Stimulated activated CD8-positive, alpha-beta memory T cell treated with anti-CD3 and anti-CD28 coated beads, Interleukin-15, amount 100 ng/mL, for 24 hours (primary cell): ENCODE measurements at places on chromosomes 7 and 10.

- no peak for DNase-seq
Measured at GRCh38 chr7:36982766-36983165, 258.5 kb upstream of the AOAH start.

DNA sequence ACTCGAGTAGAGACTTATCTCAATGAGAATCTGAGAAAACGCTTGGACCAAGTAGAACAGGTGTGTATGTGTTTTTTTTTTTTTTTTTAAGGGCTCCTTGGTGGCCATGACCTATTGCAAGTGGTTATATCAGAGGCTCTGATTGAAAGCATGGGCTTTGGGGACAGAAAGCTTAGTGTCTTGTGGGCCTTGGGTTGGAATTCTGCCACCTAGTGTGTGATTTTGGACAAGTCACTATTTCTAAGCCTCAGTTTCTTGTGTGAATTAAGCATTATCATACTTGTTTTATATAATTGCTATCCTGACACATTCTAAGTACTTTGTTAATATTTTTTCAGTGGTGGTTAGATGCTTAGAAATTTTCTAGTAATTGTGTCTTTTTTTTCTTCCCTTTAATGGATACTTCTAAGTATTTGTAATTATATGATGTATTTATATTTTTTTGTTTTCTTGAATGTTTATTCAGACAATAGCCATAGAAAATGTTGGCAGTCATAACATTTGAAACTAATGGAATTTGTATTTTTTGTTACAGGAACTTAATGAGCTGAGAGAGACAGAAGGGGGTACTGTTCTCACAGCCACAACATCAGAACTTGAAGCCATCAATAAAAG lies 33.1 kb downstream of the SMC3 start:
- DNase-seq = no peak

DNA sequence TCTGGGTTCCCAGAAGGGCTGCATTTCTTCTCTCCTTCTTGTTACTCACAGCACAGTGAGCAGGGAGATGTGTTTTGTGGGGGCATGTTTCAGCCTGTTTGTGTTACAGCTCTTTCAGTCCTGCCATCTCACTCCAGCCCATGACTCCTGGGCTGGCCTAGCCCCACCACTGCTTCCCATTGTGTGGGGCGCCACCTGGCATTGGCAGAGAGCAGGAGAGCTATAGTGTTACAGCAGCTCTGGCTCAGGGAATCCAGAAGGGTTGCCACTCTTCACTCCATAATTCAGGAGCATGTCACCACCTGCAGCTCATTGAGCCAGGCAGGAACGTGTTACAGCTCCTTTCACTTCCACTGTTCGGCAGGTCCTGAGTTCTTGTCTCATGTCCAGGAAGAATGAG lies 30.0 kb downstream of the CLDN12 start:
- DNase-seq = no peak

- no peak for DNase-seq
Measured at GRCh38 chr10:623477-624311, 65.8 kb downstream of the DIP2C start.

DNA sequence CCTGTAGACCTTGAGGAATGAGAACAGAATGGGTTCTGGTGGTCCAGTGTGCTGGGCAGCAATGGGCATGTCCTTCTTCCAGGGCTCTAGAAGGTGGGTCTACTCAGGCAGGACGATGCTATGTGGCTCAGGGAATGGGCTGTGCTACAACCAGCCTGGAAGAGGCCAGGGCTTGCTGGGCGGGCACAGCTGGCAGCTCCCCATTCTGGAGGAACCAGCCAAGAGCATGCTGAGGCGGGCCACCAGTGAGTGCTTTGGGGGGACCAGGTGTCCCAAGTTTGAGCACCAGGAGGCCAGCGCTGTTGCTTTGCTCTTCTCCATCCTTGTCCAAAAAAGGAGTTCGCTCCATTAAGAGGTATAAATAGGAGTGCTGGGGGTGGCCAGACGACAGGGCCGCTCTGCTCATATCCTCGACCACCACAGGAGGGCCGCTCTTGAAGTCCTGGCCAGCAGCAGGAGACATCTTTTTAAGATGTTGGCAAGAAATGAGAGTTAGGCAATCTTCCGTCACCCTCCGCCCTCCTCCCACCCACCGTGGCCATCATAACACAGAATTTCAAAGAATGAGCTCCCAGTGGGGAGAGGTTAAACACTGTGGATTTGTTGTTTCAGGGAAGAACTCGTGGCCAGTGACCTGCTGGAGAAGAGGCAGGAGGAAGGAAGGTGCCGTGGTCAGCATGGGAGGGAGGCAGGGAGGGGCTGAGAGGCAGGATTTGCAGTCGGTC lies 141.3 kb downstream of the GRK5 start:
- DNase-seq = no peak

DNA sequence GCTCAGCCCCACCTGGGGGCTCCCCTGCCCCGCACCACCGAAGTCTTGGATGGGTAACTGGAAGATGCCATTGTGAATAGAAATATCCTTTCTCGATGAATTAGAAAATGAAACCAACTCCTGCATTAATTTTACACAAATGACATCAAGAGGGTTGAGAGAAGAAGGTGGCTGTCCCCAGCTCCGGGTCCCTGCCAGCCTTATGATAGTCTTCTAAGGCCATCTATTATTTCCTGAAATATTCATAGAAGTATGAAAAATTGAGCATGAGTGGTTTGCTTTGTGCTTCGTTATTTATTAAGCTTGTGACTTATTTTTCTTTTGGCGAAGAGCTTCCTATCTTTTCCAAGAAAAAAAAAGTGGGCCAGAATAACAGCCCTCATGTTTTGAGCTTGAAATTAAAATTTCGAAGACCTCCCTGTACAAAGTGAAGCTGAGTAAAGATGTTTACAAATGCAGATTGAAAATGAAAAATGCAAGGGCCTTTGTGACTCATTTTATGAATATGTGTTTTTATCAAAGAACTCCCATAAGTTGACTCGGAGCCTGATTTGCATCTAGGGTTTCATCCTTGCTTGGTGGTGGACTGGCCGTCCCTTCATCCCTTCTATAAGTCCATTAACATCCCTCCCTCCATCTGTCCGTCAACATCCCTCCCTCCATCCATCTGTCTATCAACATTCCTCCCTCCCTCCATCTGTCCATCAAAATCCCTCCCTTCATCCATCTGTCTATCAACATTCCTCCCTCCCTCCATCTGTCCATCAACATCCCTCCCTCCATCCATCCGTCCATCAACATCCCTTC lies 20.5 kb upstream of the CFAP46 start:
- no peak for DNase-seq

GRCh38 chr10:79023240-79024162 lies 45.3 kb upstream of the ZMIZ1 start:
- DNase-seq = no peak

DNA sequence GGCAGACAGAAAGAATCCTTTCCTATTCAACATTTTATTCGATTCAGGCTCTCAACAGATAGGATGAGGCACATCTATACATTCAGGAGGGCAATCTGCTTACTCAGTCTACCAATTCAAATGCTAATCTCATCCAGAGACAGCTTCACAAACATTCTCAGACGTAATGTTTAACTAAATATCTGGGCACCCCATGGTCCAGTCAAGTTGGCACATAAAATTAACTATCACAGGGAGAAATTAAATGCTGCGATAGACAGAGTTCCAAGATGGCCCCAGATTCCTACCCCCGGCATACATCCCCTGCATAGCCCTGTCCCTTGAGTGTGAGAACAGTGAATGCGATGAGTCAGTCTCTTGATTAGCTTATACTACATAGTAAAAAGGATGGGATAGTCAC lies 184.3 kb downstream of the FGFR2 start:
- no peak for DNase-seq

DNA sequence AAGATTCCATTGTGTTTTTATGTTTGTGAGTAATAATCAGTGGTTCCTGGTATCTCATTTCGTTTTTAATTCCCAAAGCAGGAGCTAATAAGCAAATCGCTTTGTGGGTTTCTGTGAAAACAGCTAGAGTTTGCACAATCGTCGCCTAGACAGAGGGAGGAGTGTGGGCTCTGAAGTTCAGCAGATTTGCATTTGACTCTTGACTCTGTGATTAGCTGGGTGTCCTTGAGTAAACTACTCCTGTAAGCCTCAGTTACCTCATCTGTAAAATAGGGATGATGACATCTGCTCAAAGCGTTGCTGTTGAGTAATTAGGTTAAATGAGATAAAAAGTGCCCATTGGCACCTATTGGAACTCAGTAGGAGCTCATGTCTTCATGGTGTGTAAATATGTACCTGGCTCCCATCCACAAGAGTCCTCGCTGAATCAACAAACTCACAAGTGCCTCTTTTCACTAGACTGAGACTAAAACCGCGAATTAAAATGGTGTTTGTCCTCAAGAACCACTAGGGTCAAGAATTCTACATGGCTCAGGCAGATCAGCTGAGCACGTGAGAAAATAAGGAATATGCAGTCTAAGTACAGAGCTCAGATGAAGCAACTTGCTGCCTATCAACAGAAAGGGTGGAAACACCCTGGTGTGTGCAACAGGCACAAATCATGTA lies 385.8 kb upstream of the C7orf33 start:
- DNase-seq = no peak

DNA sequence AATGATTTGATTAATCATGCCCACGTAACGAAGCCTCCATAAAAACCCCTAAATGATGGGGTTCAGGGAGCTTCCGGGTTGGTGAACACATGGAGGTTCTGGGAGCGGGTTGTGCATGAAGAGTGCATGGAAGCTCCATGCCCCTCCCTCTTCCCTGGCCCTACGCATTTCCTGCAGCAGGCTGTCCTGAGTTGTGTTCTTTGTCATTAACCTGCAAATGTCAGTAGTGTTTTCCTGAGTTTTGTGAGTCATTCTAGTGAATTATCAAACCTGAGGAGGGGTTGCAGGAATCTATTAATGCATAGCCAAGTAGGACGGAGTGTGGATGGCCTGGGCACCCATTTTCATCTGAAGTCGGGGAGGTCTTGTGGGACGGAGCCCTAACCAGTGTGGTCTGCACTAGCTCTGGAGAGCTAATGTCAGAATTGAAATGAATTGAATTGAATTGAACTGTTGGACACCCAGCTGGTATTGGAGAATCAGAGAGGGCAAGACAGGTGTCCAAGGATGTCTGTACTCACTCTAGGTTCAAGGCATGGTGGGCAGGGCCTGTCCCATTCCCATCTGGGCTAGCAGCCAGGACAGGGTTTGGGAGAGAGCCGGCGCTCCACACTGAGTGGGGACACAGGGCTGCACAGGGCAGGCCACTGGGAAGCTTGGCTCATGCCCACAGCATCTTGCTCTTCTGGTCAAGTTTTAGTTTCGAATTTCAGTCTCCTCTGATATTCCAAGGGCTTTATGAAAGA lies 22.3 kb upstream of the ARHGAP22 start:
- no peak for DNase-seq

DNA sequence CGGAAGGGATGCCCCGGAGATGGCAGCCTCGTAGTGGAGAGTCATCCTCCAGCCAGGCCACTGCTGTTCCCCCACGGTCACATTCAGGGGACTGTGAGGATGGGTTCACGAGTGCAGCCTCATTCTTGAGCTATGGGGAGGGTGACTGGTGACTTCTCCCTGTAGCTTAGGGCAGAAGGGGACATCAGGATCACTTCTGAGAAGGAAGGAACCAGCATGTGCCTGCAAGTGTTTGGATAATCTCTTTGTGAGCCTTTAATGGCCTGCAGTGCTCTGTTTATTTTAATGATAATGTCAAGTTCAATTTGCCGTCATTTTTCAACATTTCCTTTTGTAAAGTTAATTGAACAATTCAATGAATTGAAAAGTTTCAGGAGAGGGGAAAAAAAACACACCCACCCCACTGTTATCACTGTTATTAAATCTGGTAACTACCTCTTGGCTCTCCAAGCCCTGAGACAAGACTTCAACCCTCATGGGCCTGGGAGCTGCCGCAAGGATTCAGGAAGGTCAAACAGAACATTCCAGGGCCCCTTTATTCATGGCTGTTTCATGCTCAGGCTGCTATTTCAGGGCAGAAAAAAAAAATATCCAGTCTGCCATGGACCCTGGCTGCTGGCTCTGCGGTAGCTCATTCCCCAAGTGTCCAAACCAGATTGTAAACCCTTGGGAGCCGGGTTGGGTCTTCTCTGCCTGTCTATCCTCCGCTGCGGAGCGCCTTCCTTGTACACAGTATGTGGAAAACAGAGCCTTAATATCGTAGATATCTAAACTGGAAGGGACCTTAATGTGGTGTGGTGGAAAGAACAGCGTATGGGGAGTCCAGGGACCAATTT lies 100.4 kb downstream of the CDH23 start:
- DNase-seq = no peak

GRCh38 chr10:90969947-90970673 lies 49.2 kb upstream of the ANKRD1 start:
- DNase-seq = no peak

- no peak for DNase-seq
Measured at GRCh38 chr10:89100680-89101079, 106.4 kb downstream of the CH25H start.

DNA sequence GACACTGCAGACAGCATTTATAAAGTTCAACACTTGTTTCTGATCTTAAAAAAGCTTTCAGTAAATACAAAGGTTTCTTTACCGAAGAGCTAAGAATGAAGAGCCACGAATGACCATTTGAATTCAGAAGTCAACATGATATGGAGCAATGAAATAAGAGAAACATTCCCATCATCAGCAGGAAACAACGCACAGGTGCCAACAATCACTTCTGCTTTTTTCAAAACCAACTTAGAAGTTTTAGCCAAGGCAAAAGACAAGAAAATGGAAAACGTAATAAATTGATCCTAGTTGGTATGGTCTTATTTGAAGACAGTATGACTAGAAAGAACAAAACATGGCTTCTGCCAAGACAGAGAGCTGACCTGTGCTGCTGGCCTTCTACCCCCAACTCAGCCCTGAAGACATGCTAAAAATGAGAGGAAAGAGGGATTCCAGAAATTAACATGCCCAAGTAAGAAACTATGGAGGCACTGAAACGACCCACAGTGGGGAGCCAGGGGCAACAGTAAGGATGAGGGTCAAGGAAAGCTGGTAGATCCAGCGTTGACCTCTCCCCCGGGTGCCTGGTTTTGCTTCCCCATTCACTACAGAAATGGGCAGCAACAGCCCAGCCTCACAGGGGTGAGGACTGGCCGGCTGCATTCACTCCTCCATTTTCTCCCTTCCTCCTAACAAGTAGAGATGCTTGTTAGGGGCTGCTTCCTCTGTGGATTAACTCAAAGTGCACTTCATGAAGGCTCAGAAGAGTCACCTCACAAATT lies 30.1 kb downstream of the VPS41 start:
- no peak for DNase-seq

DNA sequence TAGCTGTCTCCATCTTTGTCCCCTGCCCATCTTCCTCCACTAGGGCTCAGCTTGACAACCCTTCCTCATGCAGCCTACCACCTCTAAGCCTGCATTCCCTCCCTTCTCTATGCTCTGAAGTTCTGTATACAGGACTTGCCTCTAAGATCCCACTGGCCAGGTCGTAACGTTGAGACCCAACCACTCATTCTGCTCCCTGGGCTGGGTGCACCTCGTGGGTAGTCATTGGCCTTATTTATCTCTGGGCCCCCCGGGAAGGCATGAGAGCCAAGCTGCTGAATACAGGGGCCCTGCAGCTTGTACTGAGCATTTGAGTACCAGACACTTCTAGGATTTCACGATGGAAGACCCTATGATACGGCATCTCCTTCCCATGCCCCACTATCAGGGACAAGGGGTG lies 31.2 kb downstream of the MYL10 start:
- DNase-seq = no peak

GRCh38 chr7:50706469-50706937 lies 76.2 kb downstream of the GRB10 start:
- no peak for DNase-seq

- DNase-seq = no peak
Measured at GRCh38 chr10:7092603-7093002, 318.2 kb downstream of the SFMBT2 start.

GRCh38 chr7:85695533-85695932 lies 508.7 kb upstream of the SEMA3D start:
- no peak for DNase-seq

- DNase-seq = no peak
Measured at GRCh38 chr10:73959484-73960243, 38.3 kb upstream of the VCL start.

GRCh38 chr7:8134089-8134733 lies 127.8 kb downstream of the ICA1 start:
- DNase-seq = no peak
